Activated CD4-positive, alpha-beta T cell treated with anti-CD3 and anti-CD28 coated beads, Interleukin-2, amount 10 ng/mL, durations not matched to agents 24 days and 14 days (primary cell): ENCODE measurements at places on chromosomes 3 and 15.
A peak's percentile ranks its signal among the peaks of the same experiment; 100 is the strongest.

DNA sequence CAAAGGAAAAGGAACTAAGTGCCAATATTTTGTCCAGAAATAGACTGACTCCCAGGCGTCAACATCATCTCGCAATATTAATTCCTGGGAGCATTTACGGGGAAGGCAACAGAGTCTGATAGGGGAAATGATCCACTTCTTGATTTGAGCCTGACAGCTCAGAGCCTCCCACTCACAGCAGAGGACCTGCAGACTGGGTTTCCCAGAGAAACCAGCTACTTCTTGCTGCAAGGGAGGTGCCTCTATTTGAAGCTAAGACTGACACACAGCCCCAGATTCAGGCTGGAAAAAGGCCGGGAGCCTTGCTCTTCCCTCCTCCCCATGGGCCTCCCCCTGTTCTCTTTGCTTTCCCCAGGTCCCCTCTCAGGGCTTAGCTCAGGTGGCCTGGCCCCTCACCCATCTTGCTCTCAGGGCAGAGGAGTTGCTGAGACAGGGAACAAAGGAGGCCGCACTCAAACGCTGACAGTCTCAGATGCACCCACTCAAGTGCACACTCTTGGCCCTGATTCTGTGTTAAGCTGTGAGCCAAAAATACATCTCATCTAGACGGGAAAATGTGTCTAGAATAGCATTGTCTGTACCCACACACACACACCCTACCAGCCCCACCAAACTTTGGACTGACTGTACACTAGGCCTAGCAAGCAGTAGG lies 49.8 kb upstream of the DCLK3 start:
- no peak for DNase-seq

- DNase-seq = no peak
These were observed 13.7 kb upstream of the TLE3 start for GRCh38 chr15:70111203-70112073.

GRCh38 chr3:112531358-112531781 lies 30.4 kb downstream of the ATG3 start:
- no peak for DNase-seq

DNA sequence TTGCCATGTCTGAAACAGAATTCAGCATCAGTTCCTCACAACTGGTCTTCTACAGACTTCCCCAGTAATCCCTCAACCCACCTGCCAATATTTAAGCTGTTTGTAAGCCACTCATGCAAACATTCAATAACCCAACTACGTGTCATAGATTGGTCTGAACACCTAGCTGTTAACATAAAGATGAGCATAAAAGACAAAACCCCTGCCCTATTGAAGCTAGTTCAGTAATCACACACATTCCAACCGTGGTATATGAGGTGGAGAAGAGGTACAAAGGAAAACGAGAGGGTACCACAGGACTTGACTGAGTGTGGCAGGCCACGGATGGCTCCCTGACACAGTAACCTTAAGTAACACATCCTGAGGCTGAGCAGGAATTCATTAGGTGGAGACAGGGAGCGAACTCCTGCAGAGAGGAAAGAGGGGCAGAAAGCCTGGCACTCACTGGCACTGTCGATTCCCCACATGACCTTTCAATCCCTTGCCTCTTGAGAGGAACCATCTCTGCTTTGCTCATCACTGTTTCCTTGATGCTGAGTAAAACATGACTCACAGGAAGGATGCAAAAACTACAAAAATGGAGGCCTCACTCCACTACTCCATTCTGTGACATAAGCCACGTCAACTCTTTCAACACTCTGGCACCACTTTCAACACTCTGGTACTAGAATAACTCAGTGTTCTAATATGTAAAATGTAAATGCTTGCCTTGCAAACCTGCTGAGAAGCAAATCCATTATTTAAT lies 31.3 kb downstream of the RPN1 start:
- DNase-seq = peak; percentile 74

- DNase-seq = no peak
These were observed 34.9 kb upstream of the ATP13A3 start for GRCh38 chr3:194521510-194522260.

DNA sequence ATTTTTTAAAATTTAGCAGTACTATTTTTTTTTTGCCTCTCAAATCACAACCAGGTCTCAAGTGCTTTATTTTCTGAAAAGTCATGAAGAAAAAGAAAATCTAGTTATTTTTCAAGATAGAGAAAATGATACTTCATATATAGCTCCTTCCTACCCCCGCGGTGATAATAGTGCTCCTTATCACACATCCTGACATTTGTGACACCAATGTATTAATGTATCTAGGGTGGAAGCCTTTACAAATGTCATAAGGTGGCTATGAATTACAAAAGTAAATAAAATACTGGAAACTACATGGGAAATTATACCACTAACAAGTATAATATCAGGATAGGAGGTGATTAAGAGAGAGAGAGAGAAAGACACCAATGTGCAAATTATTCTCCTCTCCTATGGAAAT lies 582.2 kb downstream of the UNC13C start:
- DNase-seq = no peak

GRCh38 chr3:499001-499761 lies 302.6 kb downstream of the CHL1 start:
- no peak for DNase-seq

GRCh38 chr15:82986442-82986780 lies 401 bp downstream of the RAMAC start:
- DNase-seq = no peak

- no peak for DNase-seq
These were observed 11.2 kb downstream of the CIB1 start for GRCh38 chr15:90222547-90222946.

GRCh38 chr15:89196994-89197393 lies 24.4 kb downstream of the RLBP1 start:
- DNase-seq = no peak

- no peak for DNase-seq
These were observed 277.9 kb downstream of the BBX start for GRCh38 chr3:107800710-107801109.

- DNase-seq = no peak
These were observed 3.3 kb downstream of the TMEM115 start for GRCh38 chr3:50355829-50356552.

- no peak for DNase-seq
These were observed 43.4 kb downstream of the TSC22D2 start for GRCh38 chr3:150451329-150452048.

DNA sequence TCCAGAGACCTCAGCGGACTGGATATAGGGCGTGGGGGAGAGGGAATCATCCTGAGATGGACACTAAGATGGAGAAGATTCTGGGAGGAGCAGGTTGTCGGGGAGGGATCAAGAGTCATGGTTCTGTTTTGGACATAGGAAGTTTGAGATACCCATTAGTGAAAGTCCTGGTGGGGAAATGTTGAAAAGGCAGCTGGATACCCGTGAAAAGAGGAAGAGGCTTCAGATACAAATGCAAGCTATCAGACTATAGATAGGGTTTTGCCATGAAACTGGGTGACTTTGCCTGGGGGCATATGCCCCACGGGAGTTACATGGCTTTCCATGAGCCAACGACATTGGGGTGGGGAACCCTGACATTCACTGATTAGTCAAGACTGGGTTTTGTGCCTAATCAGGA lies 1.1 kb upstream of the GPR62 start:
- DNase-seq = no peak

DNA sequence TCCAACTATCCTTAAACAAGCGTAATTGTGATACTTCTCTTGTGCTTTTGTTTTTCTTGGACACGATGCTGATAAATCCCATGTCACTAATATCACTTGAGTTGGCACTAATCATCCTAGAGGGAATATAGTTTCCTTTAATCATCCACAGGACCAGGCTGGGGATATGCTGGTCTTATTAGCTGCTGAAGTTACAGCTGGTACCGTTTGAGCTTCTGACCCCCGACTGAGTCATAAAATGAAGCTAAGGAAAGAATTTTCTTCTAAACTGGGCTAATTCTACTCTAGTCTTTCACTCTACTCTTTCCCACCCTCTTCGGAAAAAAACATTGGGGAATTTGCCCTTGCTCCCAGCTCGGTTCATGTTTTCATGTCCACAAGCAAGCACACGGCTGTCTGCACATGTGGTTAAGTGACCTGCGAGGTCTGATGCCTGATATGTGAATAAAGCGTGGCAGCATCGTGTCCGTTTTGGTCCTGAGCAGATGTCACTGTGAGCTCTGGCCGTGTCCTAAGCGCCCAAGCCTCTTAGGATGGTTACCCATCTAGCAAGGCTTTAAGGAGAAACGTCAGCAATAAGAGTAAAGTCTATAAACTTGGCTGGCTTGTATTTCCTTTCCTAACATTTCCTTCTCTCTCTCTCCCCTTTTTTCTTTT lies 223.7 kb downstream of the ITPR1 start:
- no peak for DNase-seq

- DNase-seq = no peak
These were observed 113.1 kb downstream of the ABI3BP start for GRCh38 chr3:100880072-100880471.

DNA sequence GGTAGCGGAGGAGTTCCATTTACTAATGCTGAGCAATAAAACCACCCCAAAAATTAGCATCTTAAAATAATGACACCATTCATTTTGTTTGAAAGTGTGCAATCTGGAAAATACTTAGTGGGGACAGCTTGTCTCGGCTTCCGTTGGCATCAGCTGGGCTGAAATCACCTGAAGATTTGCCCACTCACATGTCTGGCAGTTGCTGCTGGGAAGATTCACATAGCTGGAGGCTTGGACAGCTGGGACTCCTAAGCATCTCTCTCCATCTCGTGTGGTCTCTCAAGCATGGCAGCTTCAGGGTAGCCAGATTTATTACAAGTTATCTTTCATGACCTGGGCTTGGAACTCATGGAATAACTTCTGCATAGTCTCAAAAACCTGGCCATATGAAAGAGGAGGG lies 38.4 kb upstream of the BFSP2 start:
- peak; percentile 40 for DNase-seq

- no peak for DNase-seq
These were observed 20.5 kb upstream of the STAG1 start for GRCh38 chr3:136772709-136773108.

DNA sequence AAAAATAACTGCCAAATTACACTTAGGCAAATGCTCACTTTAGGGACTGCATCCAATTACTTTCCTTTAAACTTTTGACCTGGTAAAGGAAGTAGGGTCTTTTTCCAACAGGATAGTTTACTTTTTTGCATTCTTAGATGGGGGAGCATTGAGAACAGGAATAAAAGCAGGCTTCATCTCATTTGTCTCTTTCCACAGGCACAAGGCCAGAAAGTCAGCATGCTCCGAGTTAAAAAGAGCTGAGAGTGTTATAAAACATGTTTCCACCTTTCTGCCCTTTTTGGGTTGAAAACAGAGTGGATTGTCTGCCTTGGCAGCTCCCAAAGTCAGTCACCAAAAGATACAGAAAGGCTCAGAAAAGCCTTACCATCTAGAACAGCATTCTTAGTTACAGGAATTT lies 404.9 kb upstream of the ALCAM start:
- DNase-seq = no peak

DNA sequence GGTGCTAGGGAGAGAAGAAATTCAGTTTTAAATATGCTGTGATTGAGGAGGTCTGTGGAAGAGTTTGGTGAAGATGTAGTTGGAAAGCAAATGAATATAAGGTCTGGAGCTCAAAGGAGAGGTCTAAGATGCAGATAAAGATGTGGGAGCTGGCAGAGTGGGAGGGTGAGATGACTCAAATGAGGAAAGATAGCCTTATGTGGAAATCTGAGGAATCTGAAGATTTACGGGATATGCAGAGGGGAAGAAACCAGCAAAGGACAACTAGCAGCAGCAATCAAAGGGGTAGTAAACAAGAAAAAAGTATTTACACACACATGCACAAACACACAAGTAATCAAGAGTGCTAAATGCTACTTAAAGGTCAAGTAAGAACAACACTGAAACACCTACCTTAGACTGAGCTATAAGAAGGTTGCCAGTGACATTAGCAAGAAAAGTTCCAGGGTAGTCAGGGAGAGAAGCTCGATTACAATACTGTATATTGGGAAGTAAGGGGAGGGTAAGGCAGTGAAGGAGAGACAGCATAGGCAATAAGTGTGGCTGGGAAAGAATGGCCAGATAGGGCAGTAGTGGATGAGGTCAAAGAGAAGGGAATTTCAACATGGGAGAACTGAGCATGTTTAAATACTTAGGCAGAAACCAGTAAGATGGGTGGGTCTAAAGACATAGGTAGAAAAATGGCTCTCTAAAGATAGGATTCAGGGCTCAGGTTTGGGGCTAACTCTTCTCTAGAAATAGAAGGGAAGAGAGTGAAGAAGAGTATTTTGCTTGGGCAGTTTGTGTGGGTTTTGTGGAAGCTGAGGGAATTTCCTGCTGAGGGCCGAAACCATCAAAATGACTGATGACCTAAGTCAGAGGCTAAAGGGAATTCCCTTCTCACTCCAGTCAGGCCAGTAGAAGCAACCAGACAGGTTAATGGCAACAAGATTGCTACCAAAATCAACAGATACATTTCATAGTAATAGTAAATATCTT lies 8.9 kb downstream of the CMTM6 start:
- no peak for DNase-seq

GRCh38 chr3:97822359-97822775 lies 556 bp downstream of the CRYBG3 start:
- peak; percentile 77 for DNase-seq

DNA sequence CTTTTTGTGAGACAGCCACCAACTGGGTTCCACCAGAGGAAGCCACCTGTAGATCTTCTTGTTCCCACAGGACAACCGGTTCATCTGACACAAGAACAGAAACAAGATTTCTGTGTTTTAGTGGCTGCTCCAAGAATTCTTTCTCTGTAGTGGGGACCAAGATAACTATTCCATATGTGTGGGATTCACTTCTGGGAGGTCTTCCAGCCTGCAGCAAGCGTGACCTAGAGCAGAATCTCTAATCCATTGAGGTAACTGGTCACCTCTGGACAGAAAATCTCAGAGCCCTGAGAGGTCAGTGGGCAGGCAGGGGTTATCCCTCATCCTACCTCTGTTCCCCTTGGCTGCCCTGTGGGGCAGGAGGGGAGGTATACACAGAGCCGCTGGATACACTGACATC lies 311.3 kb downstream of the NTRK3 start:
- DNase-seq = no peak

DNA sequence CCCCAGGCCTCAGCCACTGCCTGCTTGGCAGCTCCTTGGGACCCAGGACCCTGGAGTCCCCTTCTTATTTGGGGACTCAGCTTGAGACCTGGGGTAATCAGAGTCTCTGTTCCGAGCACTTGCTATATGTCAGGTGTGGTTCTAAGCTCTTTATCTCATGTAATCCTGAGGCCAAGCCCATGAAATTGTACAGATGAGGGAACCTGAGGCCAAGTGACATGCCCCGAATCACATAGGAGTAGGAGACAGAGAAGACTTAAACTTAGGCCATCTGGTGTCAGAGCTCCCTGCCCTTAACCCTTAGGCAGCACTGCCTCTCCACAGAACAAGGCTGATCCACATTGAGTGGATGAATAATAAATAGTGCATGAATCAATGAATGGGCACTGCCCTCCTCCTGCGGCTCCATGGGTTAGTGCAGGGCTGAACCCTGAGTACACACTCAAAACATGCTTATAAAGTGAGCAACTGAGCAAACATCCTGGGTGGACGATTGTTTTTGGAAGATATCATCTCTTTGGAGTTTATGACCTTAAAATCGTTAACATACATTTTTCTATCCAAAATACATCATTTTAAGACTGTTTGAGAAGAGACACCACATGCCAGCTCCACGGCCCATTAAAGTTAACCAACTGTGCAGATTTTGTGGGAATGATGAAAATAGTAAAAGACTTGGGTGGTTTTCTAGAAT lies 33.2 kb upstream of the IQSEC1 start:
- no peak for DNase-seq

- no peak for DNase-seq
These were observed 4.7 kb downstream of the NUP210 start for GRCh38 chr3:13415236-13415986.

GRCh38 chr15:55796321-55796965 lies 53.5 kb upstream of the PRTG start:
- no peak for DNase-seq
